ENCODE measurements at places on chromosomes 12 and 14. TPM values are rescaled to one million over a fixed set of nuclear protein-coding genes. Genes with fewer than 3 reads are reported as not detected.

DNA sequence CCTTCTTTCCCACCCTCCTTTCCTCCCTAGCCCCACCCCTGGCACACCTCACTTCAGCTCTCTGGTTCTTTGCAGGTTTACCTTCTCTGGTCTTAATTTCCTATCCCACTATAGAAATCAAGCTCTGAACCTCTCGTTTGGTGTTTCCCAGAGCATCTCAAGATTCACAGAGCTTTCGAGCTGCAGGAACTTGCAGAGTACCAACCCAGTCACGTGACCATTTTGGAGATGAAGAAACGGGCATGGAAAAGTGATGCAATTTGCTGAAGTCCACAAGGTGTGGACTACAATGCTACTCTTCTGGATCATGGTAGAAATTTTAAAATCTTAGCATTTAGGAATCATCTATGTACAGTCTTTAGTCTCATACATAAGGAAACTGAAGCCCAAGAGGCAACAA is 205.8 kb downstream of the NTF3 start:
- no peak for DNase-seq

DNA sequence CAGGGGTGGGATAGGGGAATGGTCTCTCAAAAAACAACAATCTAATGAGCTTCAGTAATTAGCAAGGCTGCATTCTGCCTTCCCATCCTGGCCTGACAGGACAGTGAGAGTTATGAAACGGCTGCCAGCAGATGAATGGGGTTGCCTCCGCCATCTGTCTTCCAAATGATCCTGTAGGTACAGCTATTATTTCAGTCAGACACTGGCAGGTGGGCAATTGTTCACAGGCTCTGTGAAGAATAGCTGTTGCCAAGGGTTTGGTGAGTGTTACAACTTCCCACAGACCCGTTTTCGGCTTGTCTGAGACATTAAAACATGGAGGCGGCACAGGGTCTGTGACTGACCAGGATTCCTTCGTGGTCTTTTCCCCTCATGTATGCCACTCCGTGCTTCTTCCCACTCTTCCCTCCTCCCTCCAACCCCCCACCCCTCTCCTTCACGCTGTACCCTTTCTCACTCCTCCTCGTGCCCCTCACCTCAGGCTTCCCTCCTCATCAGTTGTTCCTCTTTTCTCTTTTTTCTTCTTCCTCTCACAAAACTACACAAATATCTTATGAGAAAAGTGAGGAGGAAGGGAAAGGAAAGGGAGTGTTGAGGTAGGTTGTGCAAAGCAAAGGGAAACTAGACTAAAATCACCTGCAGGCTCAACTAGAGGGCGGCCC is 160.8 kb upstream of the GZMB start:
- DNase-seq = no peak

- no peak for DNase-seq
Measured at GRCh38 chr12:130713581-130713991, 2.5 kb downstream of the RIMBP2 start.

DNA sequence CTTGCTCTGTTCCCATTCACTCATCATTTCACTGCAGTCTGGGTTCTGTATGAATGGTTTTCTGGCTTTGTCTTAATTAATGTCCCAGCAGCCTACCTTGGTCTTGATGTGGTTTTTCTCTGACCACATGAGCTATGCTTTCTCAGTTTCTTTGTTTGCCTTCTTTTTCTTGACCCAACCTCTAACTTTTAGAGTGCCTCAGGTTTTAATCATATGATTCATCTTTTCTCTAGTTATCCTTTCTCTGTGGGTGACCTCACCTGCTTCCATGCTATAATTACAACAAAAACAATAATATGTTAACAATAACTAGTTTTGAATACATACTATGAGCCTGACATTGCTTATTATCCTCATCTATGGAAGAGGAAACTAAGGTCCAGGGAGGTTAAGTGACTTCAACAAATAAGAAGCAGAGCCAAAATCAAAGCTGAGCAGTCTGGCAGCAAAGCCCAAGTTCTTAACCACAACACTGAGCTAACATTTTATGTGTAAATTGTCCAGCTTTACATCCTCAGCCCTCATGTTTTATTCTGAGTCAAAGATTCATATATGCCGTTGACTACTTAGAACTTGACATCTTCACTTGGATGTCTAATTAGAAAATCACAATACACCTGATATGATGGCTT is 4.7 kb upstream of the EPYC start:
- no peak for DNase-seq

DNA sequence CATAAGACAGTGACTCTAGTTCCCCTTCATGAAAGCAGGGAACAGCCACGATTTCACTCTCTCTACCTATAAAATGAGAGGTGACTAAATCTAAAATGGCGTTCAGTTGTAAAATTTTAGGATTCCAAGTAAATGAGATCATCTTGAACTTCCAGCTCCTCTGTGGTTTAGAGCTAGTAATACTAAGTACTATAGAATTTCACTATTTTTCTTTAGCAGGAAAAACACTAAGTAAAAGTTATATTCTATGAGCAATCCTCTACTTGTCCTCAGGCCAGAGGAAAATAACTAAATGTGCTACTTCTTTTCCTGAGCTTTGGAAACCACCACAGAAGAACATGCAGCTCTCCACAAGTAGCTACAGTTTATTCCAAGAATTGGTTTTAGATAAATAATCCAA is 55.6 kb downstream of the NIN start:
- no peak for DNase-seq

DNA sequence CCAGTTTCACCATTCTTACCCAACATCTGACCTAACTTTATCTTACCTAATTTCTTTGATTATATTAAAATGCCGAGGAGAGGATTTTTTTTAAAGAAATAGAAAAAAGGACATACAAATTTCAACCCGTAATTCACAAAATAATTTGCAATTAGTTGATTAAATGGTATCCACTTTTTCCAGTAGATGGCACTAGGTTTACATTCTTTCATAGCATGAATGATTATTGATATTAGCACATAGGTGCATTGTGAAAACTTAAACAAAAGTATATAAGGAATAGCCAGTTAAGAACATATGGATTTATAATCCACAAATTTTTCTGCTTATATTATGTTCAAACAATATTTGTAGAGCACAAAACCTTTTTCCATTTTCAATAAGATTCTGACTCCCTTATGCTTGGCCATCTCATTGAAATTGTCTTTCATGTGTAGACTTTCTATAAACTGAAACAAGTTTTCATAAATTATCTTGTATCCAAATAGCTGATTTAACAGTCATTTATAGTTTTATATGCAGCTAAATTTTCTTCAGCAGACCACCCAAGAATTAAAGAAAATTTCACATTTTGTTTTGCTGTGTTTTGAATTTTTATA is 35.3 kb downstream of the MSRB3 start:
- no peak for DNase-seq

The GCN1 gene
- 90.2 TPM for total RNA-seq

The SRRM4 gene
- total RNA-seq = not detected

The CLEC6A gene
- not detected for total RNA-seq
